ENCODE measurements at places on chromosomes 12 and 14.
A peak's percentile ranks its signal among the peaks of the same experiment; 100 is the strongest.

GRCh38 chr12:93447555-93448290 lies 6.0 kb upstream of the UBE2N start:
- peak; percentile 33 for DNase-seq

- DNase-seq: peak; percentile 77
These were observed 63.0 kb upstream of the BTG1 start for GRCh38 chr12:92208613-92209121.

- DNase-seq: no peak
These were observed 79.1 kb downstream of the GRIP1 start for GRCh38 chr12:66599816-66600215.

DNA sequence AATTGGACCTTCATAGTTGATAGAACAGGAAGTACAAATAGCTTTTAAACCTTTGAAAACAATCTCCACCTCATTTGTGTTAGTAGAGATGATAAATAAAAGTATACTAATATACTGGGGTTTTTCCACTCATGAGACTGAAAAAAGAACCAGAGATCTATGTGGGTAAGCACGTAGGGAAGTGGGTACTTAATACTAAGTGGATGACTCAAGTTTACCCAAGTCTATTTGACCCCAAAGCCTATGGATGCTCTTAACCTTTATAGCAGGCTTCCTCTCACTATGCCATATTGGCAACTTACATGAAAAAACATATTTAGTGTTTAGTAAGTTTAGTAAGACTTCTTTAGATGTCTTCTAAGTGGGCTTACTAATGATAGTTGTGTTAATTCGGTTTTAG lies 49.2 kb upstream of the CHPT1 start:
- DNase-seq: no peak

- no peak for DNase-seq
These were observed 6.1 kb upstream of the PSMA3 start for GRCh38 chr14:58238252-58239243.

GRCh38 chr12:118035190-118036041 lies 18.9 kb downstream of the RFC5 start:
- DNase-seq: no peak

GRCh38 chr12:64088431-64089349 lies 133.4 kb downstream of the KICS2 start:
- no peak for DNase-seq

- no peak for DNase-seq
These were observed 9.8 kb downstream of the GPR135 start for GRCh38 chr14:59455411-59455810.

DNA sequence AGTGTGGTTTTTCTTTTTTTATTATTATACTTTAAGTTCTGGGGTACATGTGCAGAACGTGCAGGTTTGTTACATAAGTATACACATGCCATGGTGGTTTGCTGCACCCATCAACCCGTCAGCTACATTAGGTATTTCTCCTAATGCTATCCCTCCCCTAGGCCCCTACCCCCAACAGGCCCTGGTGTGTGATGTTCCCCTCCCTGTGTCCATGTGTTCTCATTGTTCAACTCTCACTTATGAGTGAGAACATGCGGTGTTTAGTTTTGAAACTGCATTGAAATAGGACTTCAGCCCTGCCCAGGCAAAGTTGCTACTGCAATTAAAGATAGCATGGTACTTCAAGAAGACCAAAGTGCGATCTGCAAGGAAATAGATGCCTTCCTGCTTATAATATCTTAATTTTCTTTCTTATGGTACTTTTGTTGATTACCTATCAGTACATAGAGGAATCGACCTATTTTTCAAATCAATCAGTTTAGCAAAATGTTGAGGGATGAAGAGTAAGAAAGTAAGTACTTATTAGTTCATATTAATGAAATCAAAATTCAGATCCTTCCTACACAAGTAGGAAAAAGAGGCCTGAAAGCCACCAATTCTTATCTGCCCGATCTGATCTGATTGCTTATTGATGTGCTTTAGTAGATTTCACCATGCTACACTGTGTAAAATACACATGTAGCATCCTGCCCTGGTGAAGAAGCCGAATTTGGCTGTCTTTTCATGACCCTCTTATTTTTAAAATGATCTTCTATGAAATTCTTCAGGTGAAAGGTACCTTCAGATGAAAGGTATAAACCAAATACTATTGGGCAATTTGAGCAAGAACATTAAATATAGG lies 1.6 kb downstream of the LTA4H start:
- no peak for DNase-seq

DNA sequence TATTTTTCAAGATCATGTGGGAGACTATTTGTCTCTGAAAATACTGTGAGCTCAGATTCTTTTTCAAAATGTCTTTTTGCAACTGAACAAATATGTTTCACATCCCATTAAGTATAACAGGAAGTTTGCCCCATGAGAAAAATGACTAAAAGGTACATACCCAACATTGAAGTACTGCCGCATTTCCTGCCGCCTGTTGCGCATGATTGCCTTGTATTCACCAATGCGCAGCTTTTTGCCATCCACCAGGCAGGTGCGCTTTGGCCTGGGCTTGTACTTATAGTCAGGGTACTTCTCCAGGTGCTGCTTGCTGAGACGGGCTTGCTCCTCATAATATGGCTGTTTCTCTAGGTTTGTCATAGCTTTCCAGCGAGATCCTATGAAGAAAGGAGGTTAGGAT lies 413.2 kb downstream of the SOX5 start:
- no peak for DNase-seq

DNA sequence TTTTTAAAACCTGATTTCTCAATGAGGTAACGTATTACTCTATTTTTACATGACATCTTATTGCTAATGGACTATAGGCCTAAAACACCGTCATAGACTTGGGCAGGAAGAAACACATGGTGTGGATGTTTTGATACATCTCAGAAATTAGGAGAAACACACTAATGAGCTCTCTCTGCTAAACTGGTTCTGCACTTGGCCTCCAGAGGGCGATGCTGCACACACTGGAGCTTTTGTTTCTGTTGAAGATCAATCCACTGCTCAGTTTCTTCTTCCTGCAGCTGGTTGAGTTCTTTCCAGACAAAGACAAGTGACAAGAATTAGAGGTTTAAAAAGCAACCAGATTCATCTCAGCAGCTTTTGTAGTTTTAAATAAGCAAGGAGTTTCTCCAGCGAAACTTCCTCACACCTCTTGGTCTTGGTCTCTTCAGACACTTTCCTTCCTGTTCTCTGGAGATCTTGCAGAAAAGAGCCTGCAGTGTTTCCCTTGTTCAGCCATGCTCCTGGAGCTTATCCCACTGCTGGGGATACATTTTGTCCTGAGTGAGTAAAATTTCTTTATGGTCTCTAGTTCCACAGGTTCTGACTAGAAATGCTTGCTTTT lies 178.5 kb upstream of the OR4E1 start:
- peak; percentile 69 for DNase-seq

DNA sequence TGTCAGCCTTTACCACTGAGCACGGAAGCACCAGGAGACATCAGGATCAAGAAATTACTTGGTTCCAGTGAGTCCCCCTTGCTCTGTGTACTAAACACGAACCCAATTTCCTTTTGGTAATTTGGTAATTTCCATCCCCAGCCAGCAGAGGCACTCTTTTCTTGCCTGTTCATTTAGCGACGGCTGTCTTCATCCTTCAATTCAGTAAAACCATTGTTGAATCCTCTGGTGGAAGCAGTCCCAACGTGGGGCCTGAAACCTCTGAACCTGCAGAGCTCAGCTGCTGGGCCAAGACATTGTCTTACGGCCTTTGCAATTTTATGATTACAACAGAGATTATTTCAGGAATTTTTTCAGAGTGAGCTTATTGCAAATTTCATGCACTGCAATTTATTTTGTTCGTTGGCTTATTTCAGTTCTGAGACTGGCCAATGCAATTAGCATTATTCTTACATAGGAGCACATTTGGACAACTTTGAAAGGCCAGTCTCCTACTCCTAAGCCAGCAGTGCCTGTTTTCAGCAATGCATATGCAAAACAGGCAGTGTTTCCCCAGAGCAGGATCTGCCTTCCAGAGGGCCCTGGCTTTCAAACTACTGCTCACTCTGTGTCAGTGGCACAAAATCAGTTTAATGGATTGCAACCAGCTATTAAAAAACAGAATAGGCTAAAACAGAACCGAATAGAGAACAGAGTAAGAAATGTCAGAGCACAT lies 372.9 kb upstream of the TMEM132C start:
- DNase-seq: no peak

GRCh38 chr12:115137812-115138521 lies 454.0 kb upstream of the TBX3 start:
- DNase-seq: no peak

GRCh38 chr12:73384592-73384991 lies 1112.4 kb downstream of the TRHDE start:
- DNase-seq: no peak

GRCh38 chr12:1912580-1913376 lies 5.7 kb downstream of the CACNA2D4 start:
- DNase-seq: no peak

- no peak for DNase-seq
These were observed 18.5 kb upstream of the MAP1LC3B2 start for GRCh38 chr12:116540622-116541152.

DNA sequence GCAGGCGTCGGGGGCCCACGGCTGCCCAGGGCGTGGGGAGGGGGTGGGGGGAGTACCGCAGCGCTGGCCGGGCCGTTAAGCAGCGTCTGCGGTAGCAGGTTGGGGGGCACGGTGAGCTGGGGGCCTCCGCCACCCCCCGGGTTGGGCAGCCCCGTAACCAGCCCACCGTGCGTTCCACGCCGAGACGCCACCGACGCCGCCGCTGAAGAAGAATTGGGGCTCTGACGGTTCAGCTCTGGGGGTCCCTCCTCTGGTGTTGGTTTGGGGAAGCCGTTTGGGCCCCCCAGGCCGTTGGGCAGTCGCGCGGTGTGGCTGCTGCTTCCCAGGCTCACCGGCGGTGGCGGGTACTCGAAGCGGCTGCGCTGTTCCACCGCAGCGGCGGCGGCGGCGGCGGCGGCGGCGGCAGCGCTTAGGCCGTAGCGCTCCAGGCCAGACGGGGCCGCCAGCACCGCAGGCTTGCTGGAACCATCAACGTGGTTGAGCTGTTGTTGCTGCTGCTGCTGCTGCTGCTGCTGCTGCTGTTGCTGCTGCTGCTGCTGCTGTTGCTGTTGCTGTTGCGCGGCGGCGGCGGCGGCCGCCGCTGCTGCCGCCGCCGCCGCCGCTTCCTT lies 1.5 kb downstream of the IRF2BPL start:
- DNase-seq: peak; percentile 49

GRCh38 chr12:81778719-81779118 lies 19.6 kb upstream of the PPFIA2 start:
- DNase-seq: no peak

DNA sequence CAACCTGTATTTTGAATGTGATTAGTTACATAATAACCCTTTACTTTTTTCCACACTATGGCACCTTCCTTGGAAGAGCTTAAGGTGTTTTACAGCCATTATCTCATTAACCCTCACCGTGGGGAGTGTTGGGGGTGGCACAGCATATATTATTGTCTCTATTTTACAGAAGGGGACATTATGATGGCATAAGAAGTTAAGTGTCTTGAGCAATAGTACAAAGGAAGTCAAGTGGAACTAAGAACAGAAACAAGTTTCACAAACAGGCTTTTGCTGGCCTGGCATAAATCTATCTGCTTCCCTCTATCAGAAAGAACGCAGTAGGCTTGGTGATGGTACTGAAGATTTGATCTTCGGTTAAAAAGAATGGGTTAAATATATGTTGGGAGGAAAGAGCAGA lies 169.7 kb upstream of the OTX2 start:
- DNase-seq: no peak

DNA sequence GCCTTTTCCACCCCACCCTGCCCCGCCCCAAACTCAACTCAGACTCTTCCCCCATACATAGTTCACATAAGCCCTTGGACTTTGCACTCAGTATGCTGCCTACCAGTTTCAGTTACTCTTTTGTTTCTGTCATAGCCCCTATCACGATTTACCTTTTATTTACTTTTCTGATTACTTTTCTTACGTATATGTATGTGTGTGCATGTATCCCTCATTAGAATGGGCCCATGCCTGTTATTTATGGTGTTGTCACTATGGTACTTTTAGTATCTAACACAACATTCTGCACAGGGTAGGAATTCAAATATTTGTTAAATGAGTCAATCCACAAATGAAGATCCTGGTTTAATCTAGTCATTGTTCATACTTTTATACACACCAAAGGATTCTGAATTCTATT lies 16.5 kb upstream of the LUM start:
- DNase-seq: no peak

- no peak for DNase-seq
These were observed 13.6 kb downstream of the AHNAK2 start for GRCh38 chr14:104964546-104964945.
